ENCODE measurements at places on chromosomes 3 and 15.

DNA sequence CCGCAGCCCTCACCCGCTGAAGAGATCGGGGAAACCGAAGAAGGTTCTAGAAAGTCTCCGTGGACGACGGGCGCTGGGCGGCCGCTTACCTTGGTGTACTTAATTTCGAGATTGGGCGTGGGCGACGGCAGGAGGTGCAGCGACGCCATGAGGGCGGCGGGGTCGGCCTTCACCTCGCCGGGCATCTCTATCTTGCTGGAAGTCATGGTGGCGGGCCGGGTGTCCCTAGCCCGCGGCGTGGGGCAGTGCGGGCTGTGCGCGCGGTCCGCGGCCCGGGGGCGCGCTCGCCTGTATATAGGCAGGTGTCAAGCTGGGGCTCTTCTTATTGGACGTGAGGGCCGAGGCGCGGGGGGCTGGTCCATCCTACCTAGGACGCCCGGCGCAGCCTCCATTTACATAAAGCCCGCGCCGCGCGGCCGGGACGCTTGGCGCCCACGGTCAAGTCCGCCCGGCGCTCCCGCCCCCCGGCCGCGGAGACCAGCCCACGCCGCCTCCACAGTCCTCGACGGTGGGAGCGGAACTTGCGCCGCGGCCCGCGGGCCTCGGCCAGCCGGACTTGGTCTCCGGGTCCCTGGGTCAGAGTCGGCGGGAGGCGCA is at the start of gene ALDH1A2:
Gene ALDH1A2 (minus strand): TSS at position 267 of the 597 bp plus-strand sequence. CDS start 61 bp downstream, at position 206.
- no peak for DNase-seq

DNA sequence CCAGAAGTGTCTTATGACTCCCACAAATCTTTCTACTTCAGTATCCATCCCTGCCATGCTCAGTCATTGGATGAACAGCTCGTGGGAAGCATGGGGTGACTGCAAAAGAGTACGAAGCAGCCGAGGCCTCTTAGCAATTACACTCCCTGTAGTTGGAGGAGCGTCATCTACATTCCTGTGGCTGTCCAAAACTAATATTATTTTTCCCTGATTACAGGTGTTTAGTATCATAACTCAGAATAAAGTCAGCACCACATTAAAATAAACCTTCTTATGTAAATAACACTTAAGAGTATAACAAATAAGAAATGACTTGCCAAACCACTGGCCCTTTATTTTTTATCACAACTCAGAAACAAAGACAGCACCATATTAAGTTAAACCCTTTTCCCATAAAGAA is 141.5 kb downstream of the PLOD2 start:
- DNase-seq, result no peak

DNA sequence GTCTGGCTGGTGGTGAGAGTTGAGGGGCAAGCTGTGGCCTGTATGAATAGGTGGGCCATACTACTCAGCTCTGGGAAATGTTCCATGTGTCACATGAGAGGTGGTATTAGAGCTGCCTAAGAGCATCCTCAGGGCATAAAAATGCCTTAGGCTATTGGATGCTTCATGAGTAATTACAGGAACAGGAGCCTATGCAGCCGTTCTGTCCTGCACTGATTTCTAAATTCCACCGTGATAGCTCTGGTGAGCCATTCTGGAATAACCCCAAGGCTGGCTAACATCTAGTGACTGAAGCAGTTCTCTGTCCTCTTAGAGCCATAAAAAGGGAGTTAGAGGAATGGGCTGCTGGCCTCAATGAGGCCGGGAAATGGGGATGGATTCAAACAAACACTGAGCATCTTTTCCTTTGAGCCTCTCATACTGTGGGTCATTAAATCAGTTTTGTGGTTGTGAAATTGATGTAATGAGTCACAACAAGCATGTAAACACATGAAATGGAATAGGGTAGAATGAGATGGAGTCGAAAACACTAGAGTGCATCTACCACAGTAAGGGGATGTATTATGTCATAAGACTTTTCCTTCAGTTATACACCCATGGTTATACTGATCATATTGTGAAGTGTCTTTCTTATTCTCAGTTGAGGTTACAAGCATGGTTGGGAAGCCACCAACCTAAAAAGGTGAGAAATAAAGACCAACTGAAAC is 41.0 kb downstream of the DGKG start:
- DNase-seq, result no peak

GRCh38 chr15:77568014-77568972 is 64.4 kb downstream of the LINGO1 start:
- no peak for DNase-seq

DNA sequence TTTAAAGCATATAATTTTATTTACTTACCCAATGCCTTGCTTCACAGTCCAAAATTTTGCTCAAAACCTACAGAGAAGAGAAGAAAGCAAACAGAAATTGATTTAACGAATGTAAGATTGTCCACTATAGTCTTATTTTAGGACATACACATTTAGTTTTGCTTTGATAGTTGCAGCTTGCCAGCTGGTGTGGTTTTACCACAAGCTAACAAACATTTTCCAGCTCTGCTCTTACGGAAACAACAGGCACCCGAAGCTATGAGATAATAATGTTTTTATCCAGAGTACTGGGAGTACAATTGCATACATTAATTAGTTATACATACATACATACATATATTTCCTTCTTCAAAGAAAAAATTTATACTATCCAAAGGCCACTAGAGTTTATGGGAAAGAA is 10.4 kb downstream of the BCL6 start:
- no peak for DNase-seq

DNA sequence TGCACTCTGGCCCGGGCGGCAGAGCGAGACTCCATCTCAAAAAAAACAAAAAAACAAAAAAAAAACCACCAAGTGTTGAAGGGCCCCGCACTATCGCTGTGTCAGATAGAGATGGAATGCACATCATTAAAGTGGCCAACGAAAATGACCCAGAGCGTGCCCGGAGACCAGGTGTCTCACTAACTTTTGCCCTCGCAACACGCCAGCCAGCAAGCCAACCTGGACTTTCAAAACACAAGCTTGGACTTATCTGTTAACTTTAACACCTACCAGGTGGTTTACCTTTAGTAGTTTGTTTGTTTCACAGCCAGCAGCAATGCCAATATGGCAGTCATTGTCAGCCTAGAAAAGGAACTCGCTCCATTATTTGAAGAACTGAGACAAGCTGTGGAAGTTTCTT is 28.6 kb downstream of the FAM174B start:
- DNase-seq, result no peak

- no peak for DNase-seq
These were observed 18.8 kb downstream of the ACKR4 start for GRCh38 chr3:132615881-132616280.

DNA sequence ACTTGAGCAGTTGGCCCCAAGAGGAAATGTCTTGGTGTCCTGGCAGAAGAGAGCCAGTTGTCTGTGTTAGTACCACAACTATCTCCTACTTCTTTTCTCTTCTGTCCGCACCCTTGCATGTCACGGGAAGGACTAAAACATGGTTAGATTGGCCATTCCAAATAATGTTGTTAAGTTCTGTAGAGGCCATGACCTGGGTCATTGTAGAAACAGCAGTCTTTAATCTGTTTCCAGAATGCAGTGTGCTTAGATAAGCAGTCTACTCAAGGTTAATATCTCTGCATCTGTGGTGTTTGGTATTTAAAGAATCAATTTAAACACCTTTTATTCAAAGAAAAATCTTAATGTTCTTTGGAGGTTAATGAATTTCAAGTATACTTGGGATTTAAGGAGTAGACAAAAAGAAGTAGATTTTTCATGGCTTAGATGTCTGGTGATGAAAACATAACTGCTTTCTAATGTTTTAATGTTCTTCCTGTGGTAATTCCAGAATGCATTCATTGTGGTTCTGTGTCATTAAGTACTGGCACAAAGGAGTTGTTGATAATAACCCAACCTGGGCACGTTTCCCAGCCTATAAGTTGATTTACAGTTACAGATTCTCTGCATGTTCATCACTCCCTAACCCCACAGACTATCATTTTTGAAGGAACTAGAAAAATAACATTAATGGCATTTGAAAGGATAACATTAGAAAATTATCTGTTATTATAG is 58.9 kb downstream of the TMEM108 start:
- DNase-seq, result no peak

GRCh38 chr3:184320104-184320445 is 5.7 kb downstream of the EIF4G1 start:
- DNase-seq, result no peak

Data from T-helper 2 cell (primary cell).